ENCODE measurements at places on chromosomes 2 and 18.

- no peak for DNase-seq
These were observed 171.0 kb upstream of the REV1 start for GRCh38 chr2:99660616-99661406.

- no peak for DNase-seq
These were observed 58.8 kb upstream of the FZD5 start for GRCh38 chr2:207828361-207829057.

GRCh38 chr2:239286901-239287300, 113.9 kb downstream of the HDAC4 start:
- DNase-seq, result no peak

- no peak for DNase-seq
These were observed 53.5 kb downstream of the KYNU start for GRCh38 chr2:142930835-142931398.

GRCh38 chr18:79411614-79412526, 16.1 kb downstream of the NFATC1 start:
- DNase-seq, result no peak

Data from H1 (cell line).